HL-60 (cell line): ENCODE measurements at places on chromosomes 5 and 9.

DNA sequence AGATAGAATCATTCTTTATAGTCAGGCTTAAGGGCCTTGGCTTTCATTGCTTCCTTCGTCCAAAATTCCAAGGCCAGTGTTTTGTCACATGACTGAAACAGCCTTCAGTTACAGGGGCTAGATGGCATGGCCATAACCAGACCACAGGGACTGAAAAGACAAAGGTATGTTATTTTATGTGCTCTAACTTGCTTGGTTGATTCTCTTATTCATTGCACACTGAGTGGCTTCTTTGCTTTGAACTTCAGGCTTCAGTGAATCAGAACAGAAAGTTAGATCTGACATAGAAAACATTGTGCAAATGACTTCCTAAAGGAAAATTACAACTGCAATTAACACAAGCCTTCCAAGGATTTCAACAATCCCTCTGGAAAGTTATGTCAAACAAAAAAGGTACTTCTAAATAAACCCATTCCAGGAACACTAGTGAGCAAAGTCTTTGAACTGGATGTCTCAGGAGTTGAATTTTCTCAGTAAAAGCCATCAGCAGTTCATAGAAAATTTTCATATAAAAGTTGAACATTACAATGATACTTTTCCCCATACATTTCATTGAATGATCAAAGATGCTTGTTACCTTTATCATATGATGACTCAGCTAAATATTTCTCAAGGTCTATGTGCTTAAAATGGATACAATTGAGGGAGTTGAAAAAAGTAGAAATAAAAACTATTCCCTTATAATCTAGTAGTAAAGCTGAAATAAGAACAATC, 355.3 kb downstream of the TMEM232 start:
- DNase-seq, result no peak

DNA sequence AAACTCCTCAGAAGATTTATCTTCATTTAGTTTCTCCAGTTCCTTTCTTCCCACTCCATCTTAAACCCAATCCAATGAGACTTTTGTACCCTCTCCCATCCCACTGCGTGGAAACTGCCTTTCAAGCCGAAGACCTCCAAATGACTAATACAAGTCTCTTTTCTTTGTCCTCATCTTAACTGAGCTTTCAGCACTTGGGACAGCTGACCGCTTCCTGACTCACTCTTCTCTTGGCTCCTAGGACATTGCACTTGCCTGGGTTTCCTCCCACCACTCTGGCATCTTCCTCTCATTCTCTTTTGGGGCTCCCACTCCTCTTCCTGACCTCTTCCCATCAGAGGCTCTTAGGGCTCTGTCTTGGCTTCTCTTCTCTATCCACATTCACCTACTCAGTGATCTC, 243.7 kb downstream of the HSPA4 start:
- DNase-seq, result no peak

GRCh38 chr5:10418654-10419345, 22.9 kb upstream of the ROPN1L start:
- no peak for DNase-seq

GRCh38 chr5:5198135-5198534, 58.0 kb downstream of the ADAMTS16 start:
- no peak for DNase-seq

- no peak for DNase-seq
Measured at GRCh38 chr9:18905028-18905882, 127.8 kb downstream of the SAXO1 start.

DNA sequence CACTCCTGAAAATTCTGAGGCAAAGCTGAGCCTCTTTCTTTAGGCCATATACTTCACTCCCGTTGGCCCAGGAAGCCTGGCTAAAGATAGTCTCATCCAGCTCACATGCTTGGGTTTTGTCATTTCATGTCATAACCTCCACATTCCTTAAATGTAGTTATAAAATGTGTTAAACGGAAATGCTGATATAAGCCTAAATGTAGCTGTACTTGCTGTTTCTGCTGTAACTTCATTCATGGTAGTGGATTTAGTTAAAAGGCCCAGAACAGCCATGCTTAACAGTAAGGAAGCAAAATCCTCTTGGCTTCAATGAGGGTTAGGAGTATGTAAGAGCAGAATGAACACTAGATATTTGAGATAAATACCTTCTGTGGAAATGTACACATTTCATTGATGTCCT, 135.8 kb upstream of the TMEM161B start:
- no peak for DNase-seq
